ENCODE measurements at places on chromosomes 7 and 10. TPM values are rescaled to one million over a fixed set of nuclear protein-coding genes. Genes with fewer than 3 reads are reported as not detected.

The DRGX gene
- not detected for total RNA-seq

DNA sequence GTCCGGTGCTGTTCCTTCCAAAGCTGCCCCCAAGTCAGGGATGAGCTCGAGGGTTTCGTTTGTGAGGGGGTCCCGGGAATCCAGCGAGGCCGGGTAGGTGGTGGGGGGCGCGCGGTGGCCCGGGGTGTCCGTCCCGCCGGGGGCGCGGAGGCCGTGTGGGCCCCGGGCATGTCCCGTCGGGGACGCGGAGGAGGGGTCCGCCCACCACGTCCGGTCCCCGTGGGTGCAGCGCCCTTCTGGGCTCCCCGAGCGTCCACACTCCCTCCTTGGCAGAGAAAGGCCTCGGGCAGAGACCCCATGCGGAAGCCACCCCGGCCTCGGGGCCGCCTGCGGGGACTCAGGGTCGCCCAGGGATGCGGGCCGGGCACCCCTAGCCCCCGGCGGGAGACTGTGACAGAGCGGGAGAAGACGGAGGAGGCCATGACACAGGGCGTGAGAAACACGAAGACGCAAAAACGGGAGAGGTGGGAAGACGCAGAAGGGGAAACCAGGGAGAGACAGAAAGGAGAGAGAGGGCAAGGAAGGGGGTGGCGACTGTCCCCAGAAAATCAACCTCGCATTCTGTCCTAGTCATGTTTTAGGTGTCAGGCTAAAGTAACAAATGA lies 640 bp upstream of the ZNF425 start:
- DNase-seq = no peak

The SLC26A5 gene
- not detected for total RNA-seq

The CHST3 gene
- 26.0 TPM for total RNA-seq

The WEE2 gene
- total RNA-seq = not detected

DNA sequence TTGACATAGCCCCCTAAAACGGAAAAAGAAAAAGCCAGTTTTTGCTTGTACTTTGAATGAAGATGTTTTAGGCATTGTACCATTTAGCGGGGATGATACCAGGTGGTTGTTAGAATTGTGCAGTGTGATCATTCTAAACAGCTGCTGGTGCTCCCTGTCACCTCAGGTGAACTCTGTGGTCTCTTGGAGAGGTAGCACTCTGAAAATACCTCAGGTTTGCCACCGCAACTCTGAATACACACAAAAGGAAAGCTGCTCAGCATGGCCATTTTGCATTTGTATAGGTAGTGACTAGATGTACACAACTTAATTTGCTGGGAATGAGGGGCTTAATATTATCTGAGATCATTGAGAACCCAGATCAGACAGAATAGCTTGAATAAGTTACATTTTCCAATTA lies 52.6 kb downstream of the PLEKHA8 start:
- no peak for DNase-seq

Measured in vagina (tissue), 2 donors.